ENCODE measurements at places on chromosomes 7 and 10.

DNA sequence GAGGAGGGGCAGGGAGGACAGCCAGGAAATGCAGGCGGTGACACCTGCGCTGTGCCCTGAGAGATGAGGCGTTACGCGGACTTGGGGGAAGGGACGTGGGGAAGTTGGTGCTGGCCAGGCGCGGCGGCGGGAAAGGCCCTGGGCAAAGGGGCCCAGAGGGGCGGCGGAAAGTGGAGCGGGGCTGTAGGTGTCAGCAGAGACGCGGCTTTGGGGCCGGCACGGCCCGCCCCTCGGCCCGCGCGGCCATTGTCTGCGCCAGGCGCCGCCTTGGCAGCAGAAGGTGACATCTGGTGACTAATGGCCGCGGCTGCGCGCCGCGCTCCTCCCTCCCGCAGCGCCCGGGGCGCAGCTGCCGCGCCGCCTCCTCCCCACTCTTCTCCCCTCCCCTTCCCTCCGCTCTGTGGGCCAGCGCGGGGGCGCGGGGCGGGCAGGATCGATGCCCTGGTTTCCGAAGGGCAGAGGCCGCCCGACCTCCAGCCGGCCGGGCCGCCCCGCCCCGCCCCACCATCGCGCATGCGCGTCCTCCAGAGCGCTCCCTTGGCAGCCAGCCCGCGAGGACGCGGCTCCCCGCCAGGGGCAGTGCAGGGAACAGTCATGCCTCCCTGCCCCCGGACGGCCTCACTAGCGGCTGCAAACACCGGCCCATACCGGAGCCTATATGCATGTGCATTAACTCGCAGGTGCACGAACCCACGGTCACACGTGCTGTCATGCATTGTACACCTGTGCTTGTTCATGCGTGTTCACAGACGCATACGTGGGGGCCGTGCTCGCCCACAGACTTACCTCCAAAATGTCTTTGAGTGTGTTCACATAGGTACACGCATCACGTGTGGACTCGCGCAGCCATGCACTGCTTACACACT is 269.6 kb downstream of the RPS24 start:
- DNase-seq: peak; percentile 93

- DNase-seq: no peak
Measured at GRCh38 chr7:155363852-155364600, 66.3 kb downstream of the INSIG1 start.

DNA sequence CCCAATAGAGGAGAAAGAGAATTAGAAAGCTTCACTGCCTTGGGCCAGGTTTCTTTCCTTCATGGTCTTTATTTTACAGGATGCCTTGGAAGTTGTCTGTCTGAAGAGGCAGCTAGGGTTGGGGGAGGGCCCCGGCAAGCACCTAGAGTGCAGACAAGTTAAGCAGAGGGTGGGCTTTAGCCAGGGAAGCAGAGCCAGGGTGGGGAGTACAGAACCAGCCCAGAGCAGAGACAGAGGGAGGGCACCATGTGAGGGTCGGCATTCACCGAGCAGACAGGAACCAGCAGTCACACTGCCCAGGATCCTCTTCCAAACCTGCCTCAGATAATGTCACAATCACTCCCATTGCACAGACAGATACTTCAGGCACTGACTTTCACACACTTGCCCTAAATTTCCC is 75.9 kb downstream of the ADARB2 start:
- no peak for DNase-seq

DNA sequence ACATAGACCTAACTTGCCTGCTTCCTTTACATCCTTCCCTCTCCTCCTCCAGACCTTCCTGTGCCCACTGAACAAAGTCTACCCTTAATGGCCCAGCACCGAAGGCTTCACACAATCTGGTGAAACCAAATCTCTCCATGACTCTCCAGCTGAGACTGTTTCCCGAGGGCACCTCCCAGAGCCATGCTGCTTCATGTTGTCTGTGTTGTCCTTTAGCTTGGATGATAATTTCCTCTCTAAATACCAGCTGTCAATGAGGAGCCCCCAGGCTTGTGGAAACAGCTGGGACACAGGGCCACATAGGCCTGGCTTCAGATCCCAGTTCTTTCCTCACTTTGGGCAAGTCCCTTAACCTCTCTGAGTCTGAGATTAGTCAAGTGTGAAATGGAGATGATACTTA is 54.3 kb downstream of the DLD start:
- no peak for DNase-seq

DNA sequence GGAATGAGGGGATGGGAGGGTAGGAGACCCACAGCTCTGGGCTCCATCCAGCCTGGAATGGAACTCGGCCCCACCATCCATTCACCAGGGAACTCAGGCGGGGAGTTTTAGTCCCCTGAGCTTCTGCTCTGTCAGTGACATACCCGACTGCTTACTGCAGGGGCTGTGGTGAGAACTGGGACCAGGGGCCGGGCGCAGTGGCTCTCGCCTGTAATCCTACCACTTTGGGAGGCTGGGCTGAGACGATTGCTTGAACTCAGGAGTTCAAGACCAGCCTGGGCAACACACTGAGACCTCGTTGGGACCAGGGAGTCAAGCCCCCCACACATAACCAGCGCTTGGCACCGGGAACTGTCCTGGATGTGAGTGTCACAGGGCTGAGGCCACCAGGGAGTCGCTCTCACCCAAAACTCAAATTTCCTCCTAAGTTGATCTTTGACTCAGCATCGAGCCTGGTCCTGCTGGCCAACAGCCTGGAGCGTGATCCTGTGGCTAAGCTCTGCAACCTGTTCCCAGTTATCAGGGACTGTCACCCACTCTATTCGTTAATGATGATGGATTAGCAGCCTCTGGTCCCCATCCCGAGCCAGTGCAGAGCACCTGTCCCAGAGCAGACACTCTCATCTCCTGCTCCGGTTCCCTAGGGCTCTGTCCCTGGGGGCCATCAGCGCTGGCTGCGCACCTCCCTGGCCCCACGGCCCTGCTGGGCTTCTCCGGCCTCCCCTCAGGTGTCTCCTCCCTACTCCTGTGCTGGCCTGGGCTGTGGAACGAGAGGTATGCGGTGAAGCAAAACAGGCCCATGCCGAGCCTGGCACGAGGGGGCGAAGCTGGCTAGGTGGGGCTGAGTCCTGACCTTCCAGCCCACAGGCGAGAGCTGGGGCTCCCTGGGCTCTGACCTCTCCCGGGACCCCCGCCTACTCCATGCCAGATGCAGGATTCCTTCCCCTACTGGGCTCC is 902 bp upstream of the CLDN15 start:
- DNase-seq: no peak

- DNase-seq: no peak
Measured at GRCh38 chr10:44051584-44052385, 333.1 kb downstream of the CXCL12 start.

GRCh38 chr10:13632884-13633440 is 46.2 kb downstream of the PRPF18 start:
- no peak for DNase-seq

DNA sequence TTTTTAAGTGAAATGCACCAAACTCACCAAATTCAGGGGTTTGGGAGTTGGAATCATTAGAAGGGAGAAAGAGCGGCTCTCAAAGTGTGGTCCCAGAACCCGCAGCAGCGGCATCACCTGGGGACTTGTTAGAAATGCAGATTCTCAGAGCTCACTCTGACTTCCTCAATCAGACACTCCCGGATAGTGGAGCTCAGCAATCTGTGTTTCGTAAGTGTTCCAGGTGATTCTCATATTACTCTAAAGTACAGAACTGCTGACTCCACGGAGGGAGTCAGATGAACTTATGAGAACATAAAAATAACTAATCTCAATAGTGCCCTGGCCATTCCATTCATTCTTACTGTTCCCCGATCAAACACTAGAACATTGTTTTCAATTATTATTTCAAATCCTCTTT is 358.7 kb upstream of the MYO3A start:
- no peak for DNase-seq

DNA sequence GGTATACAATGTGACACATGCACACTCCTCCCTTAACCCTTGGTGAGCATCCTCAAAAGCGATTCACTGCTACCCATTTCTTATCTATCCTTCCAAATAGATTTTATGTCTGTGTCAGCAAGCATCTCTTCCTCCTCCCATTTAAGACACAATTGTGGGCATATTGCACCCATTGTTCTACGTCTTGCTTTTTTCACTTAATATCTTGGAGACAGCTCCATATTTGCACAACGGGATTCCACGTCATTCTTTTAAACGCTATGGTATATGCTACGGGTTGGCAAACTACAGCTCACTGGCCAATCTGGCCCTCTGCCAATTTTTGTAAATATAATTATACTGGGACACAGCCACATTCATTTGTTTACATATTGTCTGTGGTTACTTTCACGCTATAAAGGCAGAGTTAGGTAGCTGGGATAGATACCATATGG is 88.6 kb downstream of the RNF216 start:
- DNase-seq: no peak

DNA sequence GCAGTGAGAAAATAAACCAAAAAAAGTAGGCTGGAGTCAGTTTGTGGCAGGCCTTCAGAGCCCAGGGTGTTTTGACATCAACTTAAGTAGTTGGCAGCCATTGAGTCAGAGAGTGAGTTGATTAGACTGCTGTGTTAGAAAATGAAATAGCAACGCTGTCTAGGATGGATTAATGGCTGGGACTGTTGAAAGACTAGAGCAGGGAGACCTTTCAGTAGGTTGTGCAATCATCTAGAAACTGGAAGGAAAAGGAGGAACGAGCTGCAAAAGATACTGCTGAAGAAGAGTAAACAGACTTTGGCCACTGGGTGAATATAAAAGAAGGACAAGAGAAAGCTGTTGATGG is 28.6 kb upstream of the TRIL start:
- DNase-seq: no peak

DNA sequence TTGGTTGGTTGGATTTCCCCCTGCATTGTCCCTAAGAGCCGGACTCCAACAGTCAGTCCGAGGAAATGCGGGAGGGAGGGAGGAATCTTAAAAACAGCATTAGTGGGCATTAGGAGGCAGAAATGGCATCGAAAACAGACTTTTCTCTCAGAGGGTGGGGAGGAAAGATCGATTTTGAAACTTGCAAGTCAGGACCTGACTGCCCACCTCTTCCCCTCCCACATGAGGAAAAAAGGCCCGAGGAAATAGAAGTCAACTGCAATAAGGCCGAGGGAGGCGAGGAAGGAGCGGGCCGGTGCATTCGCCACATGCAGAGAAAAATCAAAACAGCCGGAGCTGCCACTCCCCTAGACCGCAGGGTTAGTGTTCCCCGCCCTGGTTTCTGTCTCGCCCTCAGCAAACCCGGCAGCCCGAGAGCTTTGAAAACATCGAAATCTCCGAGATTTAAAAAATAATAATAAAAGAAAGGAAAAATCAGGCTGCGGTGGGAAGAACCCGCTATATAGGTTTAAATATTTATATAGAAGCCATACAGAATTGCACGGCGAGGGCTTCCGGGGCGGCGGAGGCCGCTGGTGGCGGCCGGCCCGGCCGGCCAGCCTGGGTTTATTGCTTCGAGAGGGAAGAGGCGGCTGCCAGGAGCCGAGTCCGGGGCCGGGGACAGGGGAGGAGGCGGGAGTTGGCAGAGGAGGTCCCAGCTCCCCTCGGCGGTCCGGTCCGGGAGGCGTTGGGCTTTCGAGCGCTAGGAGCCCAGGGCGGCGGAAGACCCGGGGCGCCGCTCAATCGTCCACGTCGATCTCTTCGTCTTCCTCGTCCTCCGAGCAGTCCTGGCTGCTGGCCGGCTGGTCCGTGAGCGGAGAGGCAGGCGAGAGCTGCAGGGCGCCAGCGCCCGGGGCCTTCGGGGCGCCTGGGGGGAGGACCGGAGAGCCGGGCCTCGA is 2.5 kb downstream of the LBX1 start:
- DNase-seq: no peak

GRCh38 chr7:123992913-123993518 is 39.9 kb downstream of the TMEM229A start:
- no peak for DNase-seq
